Activated CD8-positive, alpha-beta memory T cell treated with anti-CD3 and anti-CD28 coated beads, Interleukin-2, amount 10 ng/mL, durations not matched to agents 7 days and 5 days (primary cell): ENCODE measurements at places on chromosomes 12 and 14. TPM values are rescaled to one million over a fixed set of nuclear protein-coding genes. Genes with fewer than 3 reads are reported as not detected.

DNA sequence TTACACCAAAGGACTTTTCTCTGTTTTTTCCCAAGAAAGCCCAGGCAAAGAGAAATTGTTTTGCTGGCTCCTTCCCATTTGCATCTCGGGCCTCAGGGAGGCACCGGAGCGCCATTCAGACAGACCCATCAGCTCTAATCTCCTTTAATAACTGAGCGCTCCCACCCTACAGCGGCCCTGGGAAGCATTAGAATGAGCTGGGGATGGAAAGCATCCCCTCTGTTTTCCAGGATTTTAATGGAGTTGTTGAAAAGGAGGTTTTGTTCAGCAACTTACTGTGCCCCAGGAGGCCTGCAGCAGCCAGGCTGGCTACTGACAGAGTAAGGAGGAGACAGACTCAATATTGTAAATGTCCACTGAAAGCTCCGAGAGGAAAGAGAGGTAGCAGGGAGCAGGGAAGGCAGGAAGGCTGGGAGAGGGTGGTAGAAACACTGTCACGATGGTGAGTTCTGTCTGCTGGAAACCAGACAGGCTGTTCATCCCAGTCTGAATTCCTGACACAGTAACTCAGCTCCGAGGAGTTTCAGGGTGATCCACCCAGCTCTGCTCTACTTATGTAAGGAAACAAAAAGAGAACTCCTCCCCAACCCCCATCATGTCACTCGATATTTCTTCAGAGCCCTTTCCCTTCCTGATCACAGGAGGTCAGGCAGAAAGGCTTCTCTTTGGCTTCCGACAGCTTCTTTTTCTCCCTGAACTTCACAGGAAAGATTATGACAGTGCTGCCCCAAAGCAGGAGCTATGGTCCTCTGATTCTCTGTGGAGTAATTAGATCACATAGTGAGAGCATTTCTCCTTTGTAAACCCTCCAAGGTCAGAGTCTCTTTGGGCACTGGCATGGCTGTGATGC lies 62.5 kb upstream of the TMEM132D start:
- H3K4me3 ChIP-seq: no peak overlapping the region
- H3K4me1 ChIP-seq: no peaks in the 10 kb centered on the region
- H3K36me3 ChIP-seq: no peaks in the 10 kb centered on the region
- H3K27me3 ChIP-seq: no peaks in the 10 kb centered on the region

DNA sequence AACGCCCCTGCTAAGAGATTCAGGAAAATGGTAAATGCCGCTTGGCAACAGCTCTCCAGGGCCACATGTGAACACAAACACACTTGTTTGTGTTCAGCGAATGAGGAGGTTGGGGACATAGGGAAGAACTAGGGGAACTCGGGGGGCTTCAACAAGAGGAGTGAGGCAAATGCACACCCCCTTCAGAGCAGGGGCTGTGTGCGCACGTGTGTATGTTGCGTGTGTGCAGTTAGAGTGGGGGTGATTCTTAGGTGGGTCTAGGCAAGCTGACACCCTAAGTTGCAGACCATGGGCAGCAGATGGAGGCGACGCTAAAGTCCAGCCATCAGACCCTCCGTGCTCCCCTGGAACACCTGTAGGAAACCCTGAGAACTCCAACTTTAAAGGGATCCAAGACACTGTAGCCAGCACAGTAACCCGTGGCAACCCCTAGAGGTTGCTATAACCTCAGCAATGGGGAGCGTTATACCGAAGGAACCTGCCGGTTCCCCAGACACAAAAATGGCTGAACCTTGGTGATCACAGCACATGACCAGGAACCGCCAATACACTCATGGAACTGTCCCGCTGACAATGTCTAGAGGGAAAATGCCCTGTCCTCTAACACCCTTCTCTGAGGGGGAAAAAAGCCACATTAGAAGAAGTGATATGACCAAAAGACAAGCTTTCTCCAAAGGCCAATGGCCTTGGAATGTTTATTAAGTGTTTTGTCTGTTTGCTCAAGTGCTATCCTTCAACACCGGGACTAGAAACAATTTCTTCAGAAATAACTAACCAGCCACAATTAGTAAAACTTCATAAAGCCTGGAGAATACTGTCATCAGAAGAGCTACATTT lies 86.5 kb upstream of the CEP83 start:
- H3K27ac ChIP-seq: no peak overlapping the region
- peaks cover 3% of the 10 kb centered on the region for H3K27me3 ChIP-seq
- H3K36me3 ChIP-seq: peaks cover 14% of the 10 kb centered on the region
- H3K4me1 ChIP-seq: peaks cover 7% of the 10 kb centered on the region
- H3K4me3 ChIP-seq: no peak overlapping the region

Gene OTUB2
- total RNA-seq: 4.2 TPM

Gene KLRC1
- total RNA-seq: 17.8 TPM

Gene CELA1
- not detected for total RNA-seq

DNA sequence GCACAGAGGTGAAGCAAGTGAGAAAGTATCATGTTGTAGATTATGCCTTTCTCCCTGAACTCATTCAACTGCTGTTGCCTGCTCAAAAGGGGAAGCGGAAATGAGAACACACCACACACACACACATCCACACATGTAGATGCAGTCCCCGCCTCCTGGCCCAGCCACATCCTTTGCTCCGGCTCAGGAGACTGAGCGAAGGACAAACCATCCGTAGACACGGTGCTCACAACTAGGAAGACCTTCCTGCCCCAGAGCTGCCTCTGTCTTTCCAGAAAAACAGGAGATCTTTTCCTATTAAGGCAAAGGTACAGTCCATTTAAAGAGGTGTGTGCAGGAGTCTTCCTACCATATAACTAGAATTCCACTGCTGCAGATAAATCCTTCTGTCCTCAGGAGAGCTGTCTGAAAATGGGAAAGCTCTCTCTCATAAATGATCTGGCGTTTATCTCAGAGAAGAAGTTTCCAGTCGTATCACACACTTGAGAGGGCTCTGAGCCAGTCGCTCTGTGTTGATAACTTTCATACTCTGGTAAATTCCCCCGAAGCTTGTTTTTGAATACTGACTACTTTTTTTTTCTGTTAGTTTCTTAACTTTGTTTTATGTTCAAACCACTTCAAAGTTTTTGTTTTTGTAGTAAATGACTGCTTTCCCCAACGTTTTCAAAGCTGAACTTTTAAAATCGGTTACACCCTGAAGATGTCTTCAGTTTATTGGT lies at the start of gene TESPA1:
TSS of gene TESPA1 (minus strand) at position 105 of the 719 bp plus-strand sequence. CDS start 10,200 bp downstream, outside the sequence.
- H3K27ac ChIP-seq: peak within 1 kb of the TSS; percentile 83
- peak within 1 kb of the TSS; percentile 93 for H3K4me3 ChIP-seq
- no peaks in the 10 kb centered on the region for H3K27me3 ChIP-seq
- H3K36me3 ChIP-seq: peaks cover 42% of the 10 kb centered on the region

- H3K27ac ChIP-seq: no peak overlapping the region
- H3K4me1 ChIP-seq: no peaks in the 10 kb centered on the region
- H3K36me3 ChIP-seq: no peaks in the 10 kb centered on the region
- DNase-seq: no peak
Measured at GRCh38 chr14:87169362-87169761, 823.6 kb downstream of the GALC start.

- H3K4me1 ChIP-seq: no peaks in the 10 kb centered on the region
- DNase-seq: no peak
- H3K27ac ChIP-seq: no peak overlapping the region
- H3K4me3 ChIP-seq: no peak overlapping the region
Measured at GRCh38 chr14:98070536-98070935, 1201.5 kb downstream of the BCL11B start.

- H3K36me3 ChIP-seq: peaks cover 5% of the 10 kb centered on the region
- no peak overlapping the region for H3K4me3 ChIP-seq
- H3K27me3 ChIP-seq: peaks cover 25% of the 10 kb centered on the region
- H3K4me1 ChIP-seq: peaks cover 6% of the 10 kb centered on the region
Measured at GRCh38 chr14:99699085-99699760, 15.1 kb downstream of the CYP46A1 start.

- H3K27me3 ChIP-seq: peaks cover 14% of the 10 kb centered on the region
- H3K4me3 ChIP-seq: no peak overlapping the region
- H3K27ac ChIP-seq: no peak overlapping the region
- no peaks in the 10 kb centered on the region for H3K4me1 ChIP-seq
Measured at GRCh38 chr12:70002097-70002911, 177.3 kb downstream of the MYRFL start.

DNA sequence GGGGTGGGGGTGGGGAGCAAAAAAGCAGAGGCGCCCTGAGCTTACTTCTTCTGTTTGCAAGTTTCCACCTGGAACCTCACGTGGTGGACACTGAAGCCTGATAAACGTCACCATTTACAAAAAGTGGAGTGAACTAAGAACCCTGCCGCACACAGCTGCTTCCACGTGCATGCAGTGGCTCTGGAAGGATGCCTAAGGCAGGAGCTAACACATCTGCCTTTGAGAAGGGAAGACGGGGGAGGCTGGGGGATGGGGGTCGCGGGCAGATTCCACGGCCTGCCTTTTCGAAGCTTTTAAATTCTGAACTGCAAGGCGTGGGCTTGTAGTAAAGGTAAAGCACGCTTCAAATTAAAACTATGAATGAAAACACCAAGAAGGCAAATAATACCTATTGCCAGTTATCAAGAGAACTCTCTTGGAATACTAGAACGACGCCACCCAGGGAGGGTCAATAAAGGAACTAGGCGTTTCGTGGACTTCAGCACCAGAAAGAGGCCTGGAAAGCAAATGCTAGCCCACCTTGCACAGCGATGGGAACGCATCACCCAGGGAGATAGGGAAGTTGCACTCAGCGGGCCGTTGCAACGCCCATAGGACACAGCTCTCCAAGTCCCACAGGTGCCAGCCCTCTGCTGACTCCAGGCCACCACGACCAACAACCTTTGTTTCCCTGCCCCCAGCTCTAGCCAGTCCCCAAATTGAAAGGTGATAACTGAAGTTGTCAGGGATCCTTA lies 61.8 kb downstream of the TESC start:
- H3K27me3 ChIP-seq: no peaks in the 10 kb centered on the region
- no peak overlapping the region for H3K4me3 ChIP-seq
- H3K4me1 ChIP-seq: peaks cover 2% of the 10 kb centered on the region
- no peaks in the 10 kb centered on the region for H3K36me3 ChIP-seq
- H3K27ac ChIP-seq: no peak overlapping the region
- no peak for DNase-seq

DNA sequence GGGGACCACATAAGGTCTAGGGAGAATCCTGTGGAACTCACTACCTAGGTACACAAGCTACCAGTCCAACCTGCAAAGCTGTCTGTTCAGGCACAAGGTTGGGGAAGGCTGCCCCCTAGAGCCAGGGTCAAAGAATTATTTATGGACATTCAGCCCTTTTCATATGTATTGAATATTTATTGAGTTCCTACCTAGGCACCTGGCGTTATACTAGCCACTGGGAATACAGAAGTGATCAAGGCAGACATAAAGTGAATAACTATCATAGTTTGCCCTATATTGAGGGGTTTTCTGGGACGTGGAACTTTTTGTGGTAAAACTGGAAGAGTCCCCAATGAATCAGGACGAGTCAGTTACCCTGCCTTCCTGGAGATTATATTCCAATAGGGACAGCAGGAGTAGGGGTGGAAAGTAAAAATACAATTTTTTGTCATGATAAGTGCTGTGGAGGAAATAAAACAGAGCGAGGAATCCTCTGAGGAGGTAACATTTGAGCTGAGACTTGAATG lies 5.8 kb upstream of the SLC48A1 start:
- H3K27me3 ChIP-seq: peaks cover 16% of the 10 kb centered on the region
- H3K4me3 ChIP-seq: no peak overlapping the region
- peak overlapping the region; percentile 58 for H3K27ac ChIP-seq
- peak; percentile 89 for DNase-seq

DNA sequence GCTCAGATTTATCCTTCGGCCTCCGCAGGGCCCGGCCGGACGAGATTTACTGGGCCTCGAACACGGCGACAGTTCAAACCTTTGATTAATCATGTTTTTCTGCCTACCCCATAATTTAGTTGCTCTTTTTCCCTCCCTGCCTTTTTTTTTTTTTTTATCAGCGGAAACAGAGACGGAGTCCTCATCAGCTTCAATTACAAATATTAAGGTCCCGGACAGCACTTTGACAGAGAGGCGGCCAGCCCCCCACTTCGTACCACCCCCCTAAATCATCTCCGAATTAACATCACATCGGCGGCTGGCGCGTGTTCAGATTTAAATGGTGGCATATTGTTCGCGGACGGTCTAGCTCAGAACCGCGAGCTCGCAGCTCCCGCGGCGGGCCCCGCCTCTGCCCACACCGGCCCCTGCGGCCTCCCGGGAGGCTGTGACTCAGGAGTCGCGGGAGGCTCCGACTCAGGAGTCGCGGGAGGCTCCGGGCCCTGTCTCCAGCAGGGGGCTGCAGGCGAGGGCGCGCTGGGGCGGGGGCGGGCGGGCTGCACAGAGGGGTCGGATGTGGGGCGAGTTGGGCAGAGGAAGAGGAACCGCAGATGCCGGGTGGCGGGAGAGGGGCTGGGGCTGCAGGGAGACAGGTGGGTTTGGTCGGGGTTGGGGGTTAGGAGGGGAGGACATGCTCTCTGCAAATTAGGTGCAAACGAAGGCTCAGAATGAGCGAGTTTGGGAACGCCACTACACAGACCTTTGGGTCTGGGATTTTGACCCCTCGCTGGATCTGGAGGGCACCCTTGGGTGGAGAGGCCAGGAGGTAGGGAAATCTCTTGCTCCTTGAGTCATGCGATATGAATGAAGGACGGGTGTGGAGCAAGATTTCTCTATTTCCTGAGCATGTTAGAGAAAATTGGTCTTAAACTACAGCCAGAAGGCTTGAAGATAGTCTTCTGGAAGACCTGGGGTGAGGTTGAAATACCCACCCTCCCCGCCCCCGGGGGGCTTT lies 19.6 kb upstream of the ATP5MC2 start:
- peak overlapping the region; percentile 34 for H3K4me3 ChIP-seq
- no peak for DNase-seq
- H3K4me1 ChIP-seq: peaks cover 26% of the 10 kb centered on the region
- peaks cover 70% of the 10 kb centered on the region for H3K27me3 ChIP-seq

Gene KRT3
- not detected for total RNA-seq
